ENCODE measurements at places on chromosomes 2 and 18. TPM values are rescaled to one million over a fixed set of nuclear protein-coding genes. Genes with fewer than 3 reads are reported as not detected.

Gene ITGB6
- 0.73 TPM for polyA plus RNA-seq

Gene C2orf80
- polyA plus RNA-seq, result not detected

Gene EML6
- polyA plus RNA-seq, result 0.22 TPM

Gene OSBPL6
- polyA plus RNA-seq, result 1.4 TPM

Gene ZNF516
- polyA plus RNA-seq, result 2.6 TPM

Gene SLC9A2
- polyA plus RNA-seq, result not detected

Gene SH3RF3
- polyA plus RNA-seq, result 8.9 TPM

Gene KLHL29
- polyA plus RNA-seq, result 1.2 TPM

Gene TPO
- 8.0 TPM for polyA plus RNA-seq

Gene C2orf78
- not detected for polyA plus RNA-seq

Gene KCNF1
- polyA plus RNA-seq, result not detected

Gene KIF1A
- polyA plus RNA-seq, result 0.37 TPM

Gene SNORC
- polyA plus RNA-seq, result 0.70 TPM

Gene ARHGAP25
- 6.8 TPM for polyA plus RNA-seq

Gene SPP2
- not detected for polyA plus RNA-seq

Gene VWA3B
- polyA plus RNA-seq, result 0.07 TPM

Gene ACVR1C
- polyA plus RNA-seq, result 0.22 TPM

Gene NTSR2
- not detected for polyA plus RNA-seq

Gene TUBB8B
- polyA plus RNA-seq, result not detected

Gene ALPG
- not detected for polyA plus RNA-seq

Gene FLACC1
- polyA plus RNA-seq, result 0.88 TPM

Gene ANKRD39
- 18.7 TPM for polyA plus RNA-seq

Gene IL36A
- not detected for polyA plus RNA-seq

Gene CXCR1
- polyA plus RNA-seq, result 0.10 TPM

Gene SLC8A1
- polyA plus RNA-seq, result 11.1 TPM

All from heart right ventricle (tissue), 16 donors.